ENCODE measurements at places on chromosomes 11 and 22. TPM values are rescaled to one million over a fixed set of nuclear protein-coding genes. Genes with fewer than 3 reads are reported as not detected.

DNA sequence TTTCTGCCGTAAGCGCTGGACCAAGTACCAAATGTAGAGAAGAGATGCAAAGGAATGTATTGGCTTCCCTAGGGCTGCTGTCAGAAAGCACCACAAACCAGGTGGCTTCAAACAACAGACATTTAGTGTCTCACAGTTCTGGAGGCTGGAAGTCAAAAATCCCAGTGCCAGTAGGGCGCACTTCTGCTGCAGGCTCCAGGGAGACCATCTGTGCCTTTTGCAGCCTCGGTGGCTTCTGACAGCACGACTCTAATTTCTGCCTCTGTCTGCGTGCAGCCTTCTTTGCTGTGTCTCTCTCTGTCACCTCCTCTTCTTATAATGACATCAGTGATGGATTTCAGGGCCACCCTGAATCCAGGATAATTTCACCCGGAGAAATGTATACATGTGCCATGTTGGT is 2.8 kb downstream of the APOL6 start:
- no peak for DNase-seq

DNA sequence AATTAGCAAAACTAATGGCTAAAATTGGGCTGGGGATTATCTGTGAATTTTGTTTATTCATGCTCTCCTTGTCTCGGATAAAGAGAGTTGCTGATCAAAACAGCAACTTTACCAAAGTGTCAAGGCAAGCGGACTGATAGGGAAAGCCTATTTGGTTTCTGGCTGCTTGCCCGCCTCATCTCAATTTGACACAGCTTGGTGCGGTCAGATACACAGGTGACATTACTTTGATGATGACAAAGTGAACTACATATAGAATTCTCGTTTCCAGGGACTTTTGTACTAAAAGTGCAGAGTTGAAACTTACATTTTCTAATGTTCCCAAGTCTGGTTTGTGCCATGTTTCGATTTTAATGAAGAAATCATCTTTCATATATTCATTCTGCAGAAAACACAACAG is 22.8 kb downstream of the PITPNB start:
- no peak for DNase-seq

Gene PCNX3
- 25.2 TPM for total RNA-seq

GRCh38 chr11:70476669-70477068 is 78.3 kb downstream of the CTTN start:
- DNase-seq = no peak

Gene PANX3
- total RNA-seq = not detected

- no peak for DNase-seq
Observed at GRCh38 chr11:66151273-66151672, 81.2 kb downstream of the PACS1 start.

GRCh38 chr22:28822930-28823551 is 22.7 kb upstream of the XBP1 start:
- no peak for DNase-seq

- DNase-seq = no peak
Observed at GRCh38 chr22:31218565-31219262, 6.6 kb downstream of the LIMK2 start.

DNA sequence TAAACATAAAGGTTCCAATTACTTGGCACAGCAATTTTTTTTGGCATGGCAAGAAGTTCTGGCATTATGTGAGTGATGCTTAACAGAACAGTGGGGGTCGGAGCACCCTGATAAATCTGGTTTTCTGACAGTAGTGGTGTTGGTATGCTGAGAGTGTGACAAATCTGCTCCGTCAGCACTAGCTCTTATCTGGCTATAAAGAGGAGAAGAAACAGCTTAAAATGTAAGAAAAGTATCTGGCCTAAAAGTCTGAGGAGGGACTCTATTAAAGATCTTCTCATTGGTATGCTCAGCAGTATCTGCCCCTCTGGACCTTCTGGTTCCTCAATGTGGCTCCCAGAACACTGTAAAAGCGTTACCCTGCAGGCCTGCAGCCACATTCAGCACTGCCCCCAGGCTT is 137.4 kb downstream of the PLEKHA7 start:
- no peak for DNase-seq

DNA sequence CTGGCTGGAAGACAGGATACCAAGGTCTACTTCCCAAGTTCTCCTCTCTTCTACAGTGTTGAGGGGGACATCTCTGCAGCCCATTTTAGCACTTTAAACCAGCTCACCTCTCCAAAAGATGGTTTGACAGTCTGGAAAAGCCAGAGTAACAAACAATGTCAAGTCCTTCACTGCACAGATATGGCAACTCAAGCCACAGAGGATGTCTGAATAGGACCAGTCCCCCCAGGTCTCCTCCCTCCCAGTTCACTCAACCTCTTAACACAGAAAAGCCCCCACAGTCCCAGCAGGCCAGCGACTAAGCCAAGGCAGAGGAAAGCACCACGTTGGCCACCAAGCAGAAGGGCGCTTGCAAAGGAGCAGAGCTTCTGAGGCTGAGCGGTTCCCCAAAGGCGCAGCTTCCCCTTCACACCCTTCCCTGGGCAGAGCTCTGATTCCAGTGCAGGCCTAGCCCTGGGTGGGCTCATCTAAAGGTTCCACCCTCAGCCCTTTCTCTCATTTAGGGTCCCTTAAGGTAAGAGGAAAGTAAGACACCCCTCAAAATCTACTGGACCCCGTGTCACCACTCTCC is 62.7 kb downstream of the PAK1 start:
- peak; percentile 33 for DNase-seq

DNA sequence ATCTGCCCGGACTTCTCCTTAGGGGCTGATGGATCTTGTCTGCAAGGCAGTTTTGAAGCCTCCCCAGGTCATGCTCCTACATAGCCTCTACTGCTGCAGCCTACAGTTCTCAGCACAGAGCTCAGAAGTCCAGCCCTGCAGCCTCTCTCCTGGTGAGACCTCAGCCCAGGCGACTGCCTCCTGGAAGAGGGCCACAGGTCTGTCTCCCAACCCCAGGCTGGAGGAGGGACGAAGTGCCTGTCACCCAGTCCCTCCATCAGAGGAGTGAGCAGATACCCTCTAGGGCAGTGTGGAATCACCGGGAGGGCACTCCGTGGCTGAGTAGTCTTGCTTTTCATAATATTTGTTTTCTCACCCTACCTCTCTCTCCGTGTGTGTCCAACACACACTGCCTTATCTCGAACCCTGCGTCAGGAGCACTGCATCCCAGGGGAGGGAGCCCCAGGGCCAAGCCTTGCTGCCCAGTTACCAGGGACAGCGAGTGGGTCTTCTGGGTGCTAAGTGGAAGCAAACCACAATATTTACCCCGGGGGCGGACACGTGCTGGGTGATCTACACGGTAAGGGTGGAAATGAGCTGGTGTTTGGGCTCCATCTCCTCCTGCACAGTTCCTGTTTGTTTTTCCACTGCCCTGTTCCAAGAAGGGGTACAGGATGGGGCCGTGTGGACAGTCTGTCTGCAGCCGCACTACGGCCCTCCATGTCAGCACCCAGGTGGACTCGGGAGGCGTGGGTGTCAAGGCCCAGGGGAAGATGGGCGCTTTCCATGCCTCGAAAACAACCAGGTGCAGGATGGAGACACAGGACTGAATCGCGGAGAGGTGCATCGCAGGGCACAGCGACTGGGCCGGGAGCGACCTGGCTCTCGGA is 133.7 kb upstream of the HSD17B12 start:
- no peak for DNase-seq

- peak; percentile 71 for DNase-seq
Observed at GRCh38 chr11:61151545-61152252, 9.5 kb downstream of the VPS37C start.

Gene CBLIF
- not detected for total RNA-seq

DNA sequence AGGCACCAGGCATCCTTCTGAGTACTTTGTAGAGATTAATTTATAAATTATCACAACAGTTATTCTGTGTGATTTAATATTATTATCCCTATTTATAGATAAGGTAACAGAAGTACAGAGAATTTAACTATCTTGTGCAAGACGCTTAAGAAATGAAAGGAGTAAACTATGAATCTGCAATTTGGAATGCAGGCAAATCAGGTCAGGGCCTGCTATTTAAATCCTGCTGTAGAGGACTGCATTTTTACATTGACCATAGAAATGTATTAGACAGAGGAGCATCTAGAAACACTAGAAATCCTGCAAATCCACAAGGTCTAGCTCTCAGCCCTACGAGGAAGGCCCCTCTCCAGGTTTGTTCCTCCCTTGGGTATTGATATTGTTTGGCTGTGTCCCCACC is 336.2 kb downstream of the ETS1 start:
- no peak for DNase-seq

GRCh38 chr22:30041881-30042280 is 38.4 kb upstream of the HORMAD2 start:
- DNase-seq = no peak

DNA sequence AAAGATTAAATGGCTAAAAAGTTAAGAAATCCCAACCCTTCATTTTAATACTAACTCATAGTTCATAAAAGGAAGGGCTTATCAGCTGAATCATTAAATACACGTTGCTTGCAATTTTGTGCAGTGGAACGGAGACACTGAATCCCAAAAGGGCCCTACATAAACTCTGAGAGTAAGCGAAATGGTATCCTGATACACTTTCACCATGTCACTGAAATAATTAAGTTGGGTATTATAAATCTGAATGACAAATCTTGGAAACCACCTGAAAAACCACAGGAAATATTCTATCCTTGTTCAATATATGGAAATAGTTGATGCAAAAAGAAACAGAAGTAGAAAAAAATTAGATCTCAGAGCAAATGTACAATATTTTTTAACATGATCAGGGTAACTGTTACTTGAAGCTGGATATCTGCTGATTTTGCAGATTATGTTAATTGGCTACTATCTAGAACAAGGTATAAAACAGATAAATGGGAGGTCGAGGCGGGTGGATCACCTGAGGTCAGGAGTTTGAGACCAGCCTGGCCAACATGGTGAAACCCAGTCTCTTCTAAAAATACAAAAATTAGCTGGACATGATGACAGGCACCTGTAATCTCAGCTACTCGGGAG is 55.1 kb downstream of the MAML2 start:
- DNase-seq = no peak

- DNase-seq = no peak
Observed at GRCh38 chr11:112316971-112317370, 56.3 kb upstream of the PLET1 start.

DNA sequence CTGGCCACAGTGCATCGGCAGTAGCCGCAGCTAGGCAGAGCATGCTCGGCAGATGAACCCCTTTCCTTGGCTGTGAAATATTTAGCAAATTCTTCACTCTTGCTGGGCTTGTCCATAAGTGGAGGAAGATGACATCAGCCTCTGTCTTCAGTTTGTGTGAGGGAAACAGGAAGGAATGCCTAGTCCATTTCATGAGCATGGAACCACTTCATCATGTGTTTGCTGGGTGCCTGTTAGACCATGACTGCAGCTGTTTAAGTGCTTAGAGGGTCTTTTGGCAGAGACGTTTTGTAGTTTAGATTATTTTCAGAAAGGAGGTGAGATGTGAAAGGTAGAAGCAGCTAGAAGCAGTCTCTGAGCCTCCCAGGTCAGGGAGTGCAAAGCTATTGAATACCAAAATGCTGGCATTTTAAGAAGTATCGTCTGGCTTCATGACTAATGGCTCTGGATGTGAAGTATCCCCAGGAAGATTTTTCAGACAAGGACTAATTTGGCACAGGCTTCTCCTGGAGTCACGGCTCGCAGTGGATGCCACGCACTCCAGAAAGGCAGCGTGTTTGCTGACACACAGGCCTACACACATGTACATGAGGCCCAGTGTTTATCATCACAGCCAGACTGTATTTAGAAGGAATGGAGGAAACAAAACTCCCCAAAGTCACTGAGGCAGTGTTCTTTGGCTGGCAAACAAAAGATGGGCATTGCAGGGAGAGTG is 43.1 kb upstream of the GRAMD1B start:
- DNase-seq = peak; percentile 15

DNA sequence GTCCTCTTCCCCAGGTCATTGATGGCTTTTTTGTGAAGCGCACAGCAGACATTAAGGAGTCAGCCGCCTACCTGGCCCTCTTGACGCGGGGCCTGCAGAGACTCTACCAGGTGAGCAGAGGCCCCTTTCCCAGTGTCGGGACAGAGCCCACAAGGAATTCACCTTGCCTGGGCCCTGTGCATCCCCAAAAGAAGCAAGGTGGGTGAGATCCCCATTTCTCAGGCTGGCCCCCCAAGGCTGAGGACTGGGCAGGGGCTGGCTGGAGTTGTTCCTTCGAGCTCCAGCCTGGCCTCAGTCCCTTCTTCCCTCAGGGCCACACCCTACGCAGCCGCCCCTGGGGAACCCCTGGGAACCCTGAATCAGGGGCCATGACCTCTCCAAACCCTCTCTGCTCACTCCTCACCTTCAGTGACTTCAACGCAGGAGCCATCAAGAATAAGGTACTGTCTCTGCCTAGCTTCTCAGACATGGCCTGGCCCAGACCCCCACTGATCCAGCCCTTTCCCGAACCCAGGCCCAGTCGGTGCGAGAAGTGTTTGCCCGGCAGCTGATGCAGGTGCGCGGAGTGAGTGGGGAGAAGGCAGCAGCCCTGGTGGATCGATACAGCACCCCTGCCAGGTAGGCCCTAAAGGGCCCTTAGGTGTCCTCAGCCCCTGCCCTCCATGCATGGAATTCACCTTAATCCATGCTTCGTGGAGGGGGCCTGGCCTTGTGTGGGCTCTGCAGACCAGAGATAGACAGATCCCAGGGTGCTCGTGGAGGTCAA is 4.7 kb downstream of the MUS81 start:
- DNase-seq = no peak

GRCh38 chr11:118311518-118311917 is 7.0 kb downstream of the CD3E start:
- no peak for DNase-seq

Gene DPP3
- total RNA-seq = 52.7 TPM

DNA sequence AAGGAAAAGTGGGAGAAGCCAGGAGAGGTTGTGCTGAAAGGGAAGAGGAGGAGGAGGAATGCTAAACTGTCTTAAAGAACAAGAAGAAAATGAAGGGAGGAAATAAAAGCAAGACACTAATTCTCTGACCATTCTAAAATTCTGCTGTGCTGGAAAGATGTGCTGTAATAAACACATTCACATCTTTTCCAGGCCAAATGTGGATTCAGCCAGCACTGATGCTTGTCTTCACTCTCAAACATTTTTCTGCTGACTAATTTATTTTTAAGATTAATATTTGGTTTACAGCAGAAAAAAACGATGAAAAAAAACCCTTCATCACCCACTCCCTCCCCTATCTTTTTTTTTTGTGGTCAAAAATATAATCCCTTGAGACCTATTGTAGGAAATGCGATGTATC is 223.6 kb downstream of the SWAP70 start:
- DNase-seq = no peak

DNA sequence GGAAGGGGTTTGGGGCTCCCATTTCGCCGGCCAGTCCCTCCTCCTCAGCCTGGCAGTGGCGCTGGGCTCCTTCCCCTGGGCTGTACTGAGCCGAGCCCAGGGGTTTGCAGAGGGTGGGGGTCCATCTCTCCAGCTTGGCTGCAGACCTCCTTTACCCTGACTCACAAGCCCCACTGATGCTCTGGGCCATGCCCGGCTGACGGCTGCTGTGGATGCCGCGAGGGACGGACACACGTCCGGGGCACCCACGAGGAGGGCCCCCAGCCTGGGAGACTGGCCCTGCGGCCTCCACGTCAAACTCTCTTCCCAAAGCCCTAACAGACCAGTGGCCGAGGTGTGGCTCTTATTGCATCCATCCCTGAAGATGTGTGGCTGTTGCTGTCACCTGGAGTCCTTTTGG is 14.1 kb downstream of the PMM1 start:
- DNase-seq = no peak

GRCh38 chr22:39434243-39434653 is 22.6 kb upstream of the MGAT3 start:
- DNase-seq = no peak
